ENCODE measurements at places on chromosomes 1 and 21.

DNA sequence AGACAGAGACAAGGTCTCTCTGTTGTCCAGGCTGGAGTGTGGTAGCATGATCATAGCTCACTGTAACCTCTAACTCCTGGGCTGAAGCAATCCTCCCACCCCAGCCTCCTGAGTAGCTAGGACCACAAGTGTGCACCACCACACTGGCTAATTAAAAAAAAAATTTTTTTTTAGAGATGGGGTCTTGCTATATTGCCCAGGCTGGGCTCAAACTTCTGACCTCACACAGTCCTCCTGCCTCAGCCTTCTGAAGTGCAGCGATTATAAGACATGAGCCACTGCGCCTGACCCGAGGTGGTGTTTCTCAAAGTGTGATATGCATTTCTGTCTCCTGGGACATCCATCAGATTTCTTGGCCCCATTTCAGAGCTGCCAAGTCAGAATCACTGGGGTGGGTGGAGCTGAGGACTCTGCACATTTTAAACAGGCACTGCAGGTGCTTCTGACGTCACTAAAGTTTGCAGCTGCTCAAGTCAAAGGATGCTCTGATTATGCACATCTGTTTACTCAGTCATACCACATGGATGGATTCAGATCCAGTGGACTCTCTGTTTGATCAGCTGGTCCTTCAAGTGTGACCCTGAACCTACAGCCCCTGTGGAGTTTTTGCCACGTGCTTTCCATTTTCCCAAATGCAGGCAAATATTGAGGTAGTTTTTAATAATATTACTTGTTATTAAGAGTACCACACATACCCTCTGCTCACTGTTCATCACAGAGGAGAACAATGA, 21.4 kb downstream of the TGFB2 start:
- DNase-seq = no peak

- DNase-seq = no peak
Measured at GRCh38 chr1:94595658-94596057, 54.1 kb upstream of the F3 start.

GRCh38 chr1:51290489-51290847, 39.9 kb downstream of the TTC39A start:
- no peak for DNase-seq

- DNase-seq = peak; percentile 29
Measured at GRCh38 chr1:40034869-40035268, 5.7 kb upstream of the CAP1 start.

- DNase-seq = no peak
Measured at GRCh38 chr1:239112101-239112935, 274.1 kb upstream of the CHRM3 start.

DNA sequence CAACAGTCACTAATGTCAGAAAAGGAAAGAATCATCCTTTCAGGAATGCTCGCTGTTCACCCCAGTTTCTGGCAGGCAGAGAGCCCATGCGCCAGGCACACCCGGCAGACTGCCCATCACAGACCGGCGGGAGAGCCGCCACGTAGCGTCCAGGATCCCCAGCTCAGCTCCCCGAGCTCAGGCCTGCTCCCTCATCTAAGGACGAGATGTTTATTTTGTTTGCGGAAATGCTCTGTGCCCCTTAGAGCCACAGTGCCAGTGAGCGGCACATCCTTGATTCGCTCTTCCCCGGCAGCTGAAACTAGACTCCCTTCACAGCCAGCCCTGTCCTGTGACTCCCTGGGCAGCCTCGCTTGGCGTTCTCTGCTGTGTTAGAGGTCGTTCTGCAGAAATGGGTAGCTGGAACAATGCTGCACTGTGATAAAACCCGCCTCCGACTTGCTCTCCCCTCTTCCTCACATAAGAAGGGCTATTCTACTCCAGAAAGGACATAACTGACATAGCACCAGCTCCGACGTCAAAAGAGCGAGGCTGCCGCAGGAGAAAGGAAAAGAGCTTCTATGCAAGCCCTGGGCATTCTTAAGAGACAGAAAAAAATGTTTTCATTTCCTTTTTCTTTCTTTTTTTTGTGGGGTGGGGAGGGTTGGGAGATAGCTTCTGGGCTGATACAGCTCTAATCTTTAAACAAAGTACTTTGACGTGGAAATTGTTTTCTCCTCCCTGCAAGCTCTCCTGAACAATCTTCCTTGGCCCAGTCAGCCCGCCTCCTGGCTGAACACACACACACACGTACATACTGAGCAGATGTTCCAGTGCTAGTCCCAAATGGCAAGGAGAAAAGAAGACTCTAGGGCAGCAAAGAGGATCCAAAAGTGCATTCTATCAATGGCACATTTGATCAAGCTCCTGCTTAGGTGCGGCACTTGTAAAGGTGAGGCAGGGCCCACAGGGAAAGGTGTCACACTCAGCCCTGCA, 37.2 kb downstream of the MRAP start:
- DNase-seq = no peak

GRCh38 chr1:115912116-115912515, 64.2 kb upstream of the SLC22A15 start:
- DNase-seq = no peak

DNA sequence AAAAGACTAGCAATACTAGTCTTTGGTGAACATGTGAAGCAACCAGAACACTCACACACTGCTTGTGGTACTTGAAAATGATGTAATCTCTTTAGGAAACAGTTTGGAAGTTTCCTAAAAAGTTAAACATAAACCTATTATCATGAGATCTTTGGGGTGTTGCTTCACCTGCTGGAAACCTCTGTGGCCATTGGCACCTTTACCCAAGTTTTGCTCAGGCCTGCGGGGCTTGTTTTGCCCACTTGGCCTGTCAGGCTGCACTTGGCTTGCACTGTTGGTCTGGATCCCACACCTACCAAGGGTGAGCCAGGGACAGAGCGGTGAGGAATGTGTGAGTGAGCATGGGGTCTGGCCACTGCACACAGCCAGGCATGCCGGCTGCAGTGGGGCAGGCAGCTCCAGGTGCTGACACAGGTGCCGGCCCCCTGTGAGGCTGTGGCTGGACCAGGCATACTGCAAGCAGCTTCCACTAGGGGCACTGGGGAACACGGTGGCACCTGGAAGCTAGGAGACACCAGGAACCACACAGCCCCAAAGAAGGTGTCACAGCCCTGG, 14.4 kb upstream of the FNBP1L start:
- peak; percentile 30 for DNase-seq

DNA sequence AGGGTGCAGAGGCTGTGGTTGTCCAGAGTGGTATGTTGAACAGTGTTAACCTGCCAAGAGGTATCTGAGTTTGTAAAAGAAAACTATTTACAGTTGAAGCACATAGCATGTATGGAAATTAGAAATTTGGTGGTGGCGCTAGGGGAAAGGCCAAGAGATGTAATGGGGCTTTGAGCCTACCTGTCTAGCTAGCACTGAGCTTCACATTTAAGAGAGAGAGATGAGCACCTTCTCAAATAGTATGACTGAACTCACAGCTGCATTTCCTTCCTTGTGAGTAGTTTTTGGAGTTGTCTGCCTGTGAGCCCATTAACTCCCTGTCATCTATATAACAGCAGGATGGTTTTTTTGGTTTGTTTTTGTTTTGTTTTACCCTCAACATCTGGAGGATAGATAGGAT, 4.0 kb downstream of the CLIC4 start:
- no peak for DNase-seq

DNA sequence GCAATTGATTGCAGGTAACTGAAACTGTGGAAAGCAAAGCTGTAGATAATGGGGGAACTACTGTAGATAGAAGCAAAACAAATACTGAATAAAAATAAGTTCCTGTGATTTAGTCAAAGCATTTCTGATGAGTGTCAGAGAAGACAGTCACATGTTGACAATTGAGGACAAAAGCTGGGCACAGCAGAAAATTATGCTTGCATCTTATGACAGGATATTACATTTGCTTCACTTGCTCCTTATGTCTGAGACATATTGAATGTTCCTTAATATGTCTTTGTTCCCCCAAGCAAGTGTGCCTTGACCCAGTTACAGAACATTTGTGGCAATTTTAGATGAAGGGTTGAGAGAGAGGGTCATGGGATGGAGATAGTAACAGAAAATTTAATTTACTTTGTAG, 526.0 kb upstream of the B3GALT2 start:
- no peak for DNase-seq

GRCh38 chr1:4133297-4133938, 233.3 kb upstream of the C1orf174 start:
- DNase-seq = no peak

- DNase-seq = no peak
Measured at GRCh38 chr1:76500116-76500515, 367.2 kb upstream of the ST6GALNAC5 start.

DNA sequence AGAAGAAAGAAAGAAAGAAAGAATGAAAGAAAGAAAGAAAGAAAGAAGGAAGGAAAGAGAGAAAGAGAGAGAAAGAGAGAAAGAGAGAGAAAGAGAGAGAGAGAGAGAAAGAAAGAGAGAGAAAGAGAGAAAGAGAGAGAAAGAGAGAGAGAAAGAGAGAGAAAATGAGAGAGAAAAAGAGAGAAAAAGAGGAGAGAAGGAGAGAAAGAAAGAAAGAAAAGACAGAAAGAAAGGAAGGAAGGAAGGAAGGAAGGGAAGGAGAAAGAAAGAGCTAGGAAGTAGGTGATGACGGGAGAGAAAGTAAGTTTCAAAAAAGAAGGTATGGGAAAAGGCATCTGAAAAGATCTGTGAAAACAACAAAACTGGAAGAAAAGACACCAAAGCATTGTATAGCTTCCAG, 72.0 kb downstream of the GRIK1 start:
- DNase-seq = no peak

DNA sequence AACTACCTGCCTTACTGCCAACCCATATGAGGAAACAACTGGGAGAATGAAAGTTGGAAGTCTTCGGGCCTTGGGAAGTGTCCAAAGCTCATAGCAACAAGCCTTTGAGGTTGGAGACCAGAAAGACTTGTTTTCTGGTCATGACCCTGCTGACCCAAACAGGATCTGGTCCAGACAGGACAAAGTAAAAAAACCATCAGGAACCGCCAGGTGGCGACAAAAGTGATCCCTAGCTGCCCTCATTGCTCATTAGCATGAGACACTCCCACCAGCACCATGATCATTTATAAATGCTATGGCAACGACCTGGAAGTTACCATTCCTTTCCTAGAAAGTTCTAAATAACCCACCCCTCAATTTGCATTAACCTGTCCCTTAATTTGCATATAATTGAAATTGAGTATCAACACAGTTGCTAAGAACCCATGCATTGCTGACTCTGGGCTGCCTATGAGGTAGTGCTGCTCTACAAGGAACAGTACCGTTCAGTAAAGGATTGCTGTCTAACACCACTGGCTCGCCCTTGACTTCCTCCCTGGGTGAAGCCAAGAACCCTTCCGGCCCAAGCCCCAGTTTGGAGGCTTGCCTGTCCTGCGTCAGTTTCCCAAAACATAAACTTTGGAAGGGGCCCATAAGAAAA, 89.0 kb downstream of the URB2 start:
- DNase-seq = peak; percentile 39

GRCh38 chr1:49416758-49417157, 607.0 kb downstream of the AGBL4 start:
- no peak for DNase-seq

DNA sequence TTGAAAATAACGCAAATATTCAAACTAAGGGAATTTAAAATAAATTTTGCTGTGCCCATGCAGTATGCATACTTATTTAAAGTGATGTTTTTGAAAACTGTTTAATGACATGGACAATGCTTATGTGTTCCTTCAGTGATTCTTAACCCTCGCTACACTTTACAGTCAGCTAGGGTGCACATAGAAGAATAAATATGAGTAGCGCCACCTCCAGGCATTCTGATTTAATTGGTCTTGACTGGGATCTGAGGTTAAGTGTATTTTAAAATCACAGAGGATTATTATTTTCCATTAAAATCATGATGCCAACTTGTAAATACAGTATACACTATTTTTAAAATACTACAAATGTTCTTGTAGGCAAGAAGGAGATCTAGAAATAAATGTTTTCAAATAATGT, 373.5 kb upstream of the ADGRL4 start:
- DNase-seq = no peak

GRCh38 chr1:27402349-27402754, 9.9 kb downstream of the GPR3 start:
- no peak for DNase-seq

GRCh38 chr1:234593109-234593508, 16.9 kb downstream of the IRF2BP2 start:
- DNase-seq = no peak

DNA sequence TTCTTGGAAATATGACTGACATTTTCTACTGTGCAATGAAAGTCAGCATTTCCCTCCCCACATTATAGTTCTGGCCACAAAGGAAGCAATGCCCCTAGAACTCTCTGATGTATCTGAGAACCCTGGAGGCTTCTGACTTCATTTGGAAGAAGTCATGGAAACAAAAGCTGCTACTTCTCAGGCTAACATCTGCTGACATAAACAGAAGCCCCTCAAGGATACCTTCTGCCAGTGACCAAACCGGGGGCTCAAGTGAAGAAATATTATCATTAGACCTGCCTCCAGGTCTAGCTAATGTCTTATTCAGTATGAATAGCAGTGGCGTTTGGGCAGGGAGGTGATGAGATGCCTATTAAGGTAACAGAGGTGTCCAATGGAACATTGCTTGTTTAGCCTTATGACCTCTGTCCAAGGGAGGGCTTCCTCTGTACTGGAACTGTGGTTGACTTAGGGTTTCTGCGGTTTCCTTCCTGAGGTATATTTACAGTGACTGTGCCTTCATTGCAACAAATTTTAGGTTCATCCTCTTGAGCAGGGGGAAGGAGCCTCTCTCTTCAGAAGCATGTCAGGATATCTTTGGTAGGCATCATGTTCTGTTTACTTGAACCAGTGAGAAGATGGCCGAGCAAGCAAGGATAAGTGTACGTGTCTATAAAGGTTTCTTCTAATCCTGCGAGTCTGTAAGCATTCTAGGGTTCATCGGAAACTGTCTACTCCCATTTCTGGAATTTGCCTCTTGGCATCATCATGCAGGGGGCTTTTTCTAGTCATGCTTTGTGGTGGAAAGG, 161.7 kb downstream of the PBX1 start:
- no peak for DNase-seq

- no peak for DNase-seq
Measured at GRCh38 chr1:160177231-160177630, 13.1 kb upstream of the CASQ1 start.

- DNase-seq = no peak
Measured at GRCh38 chr1:235906436-235906835, 39.7 kb upstream of the LYST start.

- DNase-seq = no peak
Measured at GRCh38 chr1:94648225-94649007, 106.9 kb upstream of the F3 start.

DNA sequence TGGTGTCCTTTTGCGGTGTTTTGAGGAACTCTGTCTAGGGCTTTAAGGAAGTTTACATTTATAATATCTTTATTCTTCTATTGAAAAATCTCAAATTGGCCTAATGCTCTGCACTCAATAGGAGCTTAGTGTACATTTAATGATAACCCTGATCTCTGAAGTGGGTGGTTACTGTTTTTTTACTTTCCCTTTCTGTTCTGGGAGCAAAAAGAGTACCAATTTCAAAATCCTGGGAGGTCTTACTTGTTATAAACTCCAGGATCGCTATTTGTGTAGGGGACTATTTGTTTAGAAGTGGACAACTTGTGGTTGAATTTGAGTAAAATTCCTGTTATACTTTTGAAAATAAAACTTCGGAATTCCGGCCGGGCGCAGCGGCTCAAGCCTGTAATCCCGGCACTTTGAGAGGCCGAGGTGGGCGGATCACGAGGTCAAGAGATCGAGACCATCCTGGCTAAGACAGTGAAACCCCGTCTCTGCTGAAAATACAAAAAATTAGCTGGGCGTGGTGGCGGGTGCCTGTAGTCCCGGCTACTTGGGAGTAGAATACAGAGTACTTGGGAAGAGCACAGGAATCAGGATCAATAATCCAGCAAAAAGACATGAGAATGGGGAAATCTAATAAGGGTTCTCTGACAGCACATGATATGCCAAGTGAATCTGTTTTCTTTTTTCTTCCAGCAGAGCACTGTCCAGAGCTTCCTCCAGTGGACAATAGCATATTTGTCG, 1.1 kb downstream of the C4BPB start:
- no peak for DNase-seq
